Stimulated activated CD8-positive, alpha-beta memory T cell treated with anti-CD3 and anti-CD28 coated beads, Interleukin-7, amount 100 ng/mL, for 1 hour (primary cell): ENCODE measurements at places on chromosomes 6 and 20.
A peak's percentile ranks its signal among the peaks of the same experiment; 100 is the strongest.

GRCh38 chr6:49264909-49265308 lies 198.1 kb downstream of the MMUT start:
- no peak for DNase-seq

- DNase-seq, result no peak
These were observed 93.2 kb upstream of the AKIRIN2 start for GRCh38 chr6:87794922-87795885.

GRCh38 chr20:39935901-39936300 lies 753.1 kb downstream of the MAFB start:
- DNase-seq, result no peak

GRCh38 chr6:43604174-43604573 lies 24.9 kb downstream of the GTPBP2 start:
- DNase-seq, result no peak

DNA sequence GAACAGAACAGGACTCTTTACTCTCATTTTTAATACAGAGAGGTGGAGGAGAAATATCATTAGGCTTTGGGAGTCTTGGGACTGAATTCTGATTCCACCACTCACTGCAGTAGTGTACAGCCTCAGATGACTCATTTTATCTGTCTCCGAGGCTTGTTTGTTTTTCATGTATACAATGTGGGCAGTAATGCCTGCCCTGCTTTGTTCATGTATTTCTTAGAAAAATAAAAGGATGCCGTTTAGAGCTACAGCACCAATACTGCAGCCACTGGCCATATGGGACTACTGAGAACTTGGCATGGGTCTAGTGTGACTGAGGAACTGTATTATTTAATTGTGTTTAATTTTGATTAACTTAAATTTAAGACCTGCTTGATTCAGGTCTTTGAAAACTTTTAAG lies 41.2 kb upstream of the JAG1 start:
- DNase-seq, result no peak

DNA sequence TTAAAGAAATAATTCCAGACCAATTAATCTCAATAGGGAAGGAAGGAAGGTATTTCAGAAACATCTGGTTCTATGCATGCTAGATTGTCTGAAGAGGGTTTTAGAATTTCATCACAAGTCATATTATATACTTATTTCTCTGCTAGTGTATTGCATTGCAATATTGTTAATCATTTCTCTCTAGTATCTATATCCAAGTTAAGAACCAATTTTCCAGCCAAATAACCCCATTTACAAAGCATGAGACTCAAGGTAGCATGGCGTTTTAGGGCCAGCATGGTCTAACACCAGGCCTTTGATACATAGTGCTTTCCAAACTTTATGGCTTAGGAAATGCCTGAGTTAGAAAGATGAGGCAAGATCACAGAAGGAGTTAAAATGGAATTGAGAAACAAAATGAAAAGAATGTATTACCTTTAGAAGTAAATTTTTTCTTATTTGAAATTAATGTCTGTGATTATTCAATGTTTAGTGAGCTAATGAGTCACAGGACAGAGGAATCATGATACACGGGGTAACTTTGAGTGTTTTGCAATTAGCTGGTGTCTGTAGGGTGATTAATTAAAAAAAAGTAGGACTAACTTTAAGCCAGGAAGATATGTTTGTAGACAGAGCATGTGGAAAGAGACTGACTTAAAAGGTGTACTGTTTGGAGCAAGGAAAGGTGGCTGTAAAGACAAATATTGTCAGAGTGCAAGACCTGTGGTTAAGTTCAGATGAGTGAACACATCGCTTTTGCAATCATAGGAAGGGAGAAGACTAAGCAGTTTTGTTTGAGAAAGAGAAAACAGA lies 1006.2 kb upstream of the CITED2 start:
- DNase-seq, result no peak

DNA sequence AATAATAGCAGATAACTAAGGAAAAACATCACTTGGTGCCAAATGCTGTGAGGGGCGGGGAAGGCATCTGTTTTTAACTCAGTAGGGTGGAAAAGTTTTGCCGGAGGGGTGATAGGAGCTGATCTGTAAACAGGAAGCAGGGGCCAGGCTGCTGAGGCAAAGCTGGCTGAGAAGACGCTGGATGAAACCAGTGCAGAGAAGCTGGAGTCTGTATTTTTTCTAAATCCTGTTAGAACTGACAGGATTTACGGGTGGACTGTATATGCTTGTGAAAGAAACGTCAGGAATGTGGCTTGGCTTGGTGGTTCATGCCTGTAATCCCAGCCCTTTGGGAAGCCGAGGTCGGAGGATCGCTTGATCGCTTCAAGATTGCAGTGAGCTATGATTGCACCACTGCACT lies 5.6 kb downstream of the PCMTD2 start:
- DNase-seq, result no peak

DNA sequence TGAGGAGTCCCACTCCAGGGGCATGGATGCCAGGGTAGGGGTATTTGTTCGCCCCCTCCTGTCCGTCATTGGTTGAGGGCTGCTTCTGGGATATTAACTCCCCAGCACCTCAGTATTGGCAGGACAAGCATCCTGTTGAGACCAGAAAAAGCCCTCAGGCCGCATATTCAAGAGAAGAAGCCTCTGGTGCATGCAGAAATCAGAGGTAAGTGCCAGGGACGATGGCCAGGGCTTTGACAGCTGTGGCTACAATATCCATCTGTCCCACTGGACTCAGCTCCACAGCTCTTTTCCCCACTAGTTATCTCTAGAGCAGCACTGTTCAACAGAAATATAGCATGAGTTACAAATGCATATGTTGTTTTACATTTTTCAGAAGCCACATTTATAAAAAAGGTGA lies 651.3 kb downstream of the KIF16B start:
- no peak for DNase-seq

DNA sequence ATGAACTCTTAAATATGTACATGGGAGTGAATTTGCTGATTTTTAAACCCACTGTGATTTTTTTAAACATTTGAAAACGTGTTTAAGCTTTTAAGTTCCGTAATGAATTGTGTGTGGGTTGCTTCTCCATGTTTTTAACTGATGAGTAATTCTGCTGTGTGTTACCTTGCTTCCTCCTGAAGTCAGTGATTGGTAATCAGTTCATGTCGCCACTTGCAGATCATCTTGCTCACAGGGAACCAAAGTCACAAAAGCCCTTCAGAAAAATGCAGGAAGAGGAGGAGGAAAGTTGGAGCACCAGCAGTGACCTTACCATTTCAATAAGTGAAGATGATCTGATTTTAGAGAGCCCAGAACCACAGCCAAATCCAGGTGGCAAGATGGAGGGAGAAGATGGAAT lies 36.7 kb downstream of the KIZ start:
- DNase-seq, result no peak

DNA sequence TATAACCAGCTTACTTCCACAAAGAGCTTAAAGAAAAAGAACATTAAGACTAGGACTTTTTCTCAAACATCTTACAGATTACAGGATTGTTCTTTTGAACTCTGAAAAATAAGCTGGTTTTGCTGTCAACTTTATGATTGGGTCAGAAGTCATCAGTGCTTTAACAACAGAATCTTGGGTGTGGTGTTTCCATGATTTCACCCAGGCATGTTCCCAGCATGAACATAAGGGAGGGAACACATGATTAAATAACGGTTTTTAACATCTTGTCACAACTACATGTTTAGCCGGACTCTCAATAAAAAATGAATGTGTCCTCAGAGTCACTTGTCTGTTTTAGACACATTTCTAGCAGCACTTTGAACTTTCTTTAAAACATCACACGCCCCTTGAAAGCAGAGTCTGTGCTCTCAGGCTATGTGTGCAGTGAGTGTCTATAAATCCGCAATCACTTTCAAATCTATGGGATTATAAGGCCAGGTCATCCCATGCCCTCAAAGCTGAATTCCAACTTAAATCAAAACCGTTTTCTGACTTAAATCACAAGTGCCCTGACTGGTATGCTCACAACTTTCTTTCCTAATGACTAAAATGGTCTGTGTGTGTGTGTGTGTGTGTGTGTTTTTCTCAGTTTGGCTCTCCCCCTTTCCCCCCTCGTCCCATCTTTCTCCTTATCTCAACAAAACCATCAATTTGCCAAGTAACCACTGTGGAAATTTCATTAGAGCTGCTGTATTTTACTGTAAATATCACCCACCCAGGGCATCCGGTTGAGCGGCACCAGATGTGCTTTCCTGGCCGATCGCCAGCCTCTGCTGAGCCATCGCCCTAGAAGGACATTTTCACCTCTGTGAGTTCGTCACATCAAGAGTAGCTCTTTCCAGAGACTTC lies 216.8 kb upstream of the DTNBP1 start:
- DNase-seq, result peak; percentile 14

DNA sequence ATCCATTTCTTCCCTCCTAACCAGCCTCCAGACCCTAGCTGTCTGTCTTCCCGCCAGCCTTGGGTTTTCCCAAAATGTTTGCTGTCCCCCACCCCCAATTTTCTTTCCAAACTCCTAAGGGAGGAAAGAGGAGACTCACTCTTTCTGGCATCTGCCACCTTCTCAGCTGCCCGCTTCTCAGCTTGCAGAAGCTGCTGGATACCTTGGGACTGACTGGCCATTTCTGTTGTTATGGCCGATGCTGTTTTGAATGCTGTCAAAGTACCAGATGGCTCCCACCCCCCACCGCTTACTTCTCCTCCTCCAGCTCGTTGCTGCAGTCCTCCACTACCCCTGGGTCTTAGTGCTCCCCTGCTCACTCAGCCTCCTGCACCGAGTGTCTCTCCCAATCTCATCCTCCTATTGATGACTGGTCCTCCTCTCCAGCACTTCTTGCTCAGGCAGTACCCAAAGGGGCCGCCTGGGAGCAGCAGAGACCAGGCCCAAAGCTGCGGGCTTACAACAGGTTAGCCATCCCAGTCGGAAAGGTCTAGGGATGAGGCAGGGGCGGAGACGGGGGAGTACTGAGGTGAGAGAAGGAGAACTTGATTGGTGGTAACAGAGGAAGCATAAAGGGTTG lies at the start of gene ATP6V1G2:
Gene ATP6V1G2, minus strand, starts transcription at position 270 of the 619 bp plus-strand sequence. Its CDS starts 49 bp downstream, at position 221.
- DNase-seq, result peak; percentile 73

- DNase-seq, result no peak
These were observed 89.2 kb downstream of the ARID1B start for GRCh38 chr6:156866220-156867015.

- DNase-seq, result no peak
These were observed 130.8 kb upstream of the CHD6 start for GRCh38 chr20:41748756-41749582.

DNA sequence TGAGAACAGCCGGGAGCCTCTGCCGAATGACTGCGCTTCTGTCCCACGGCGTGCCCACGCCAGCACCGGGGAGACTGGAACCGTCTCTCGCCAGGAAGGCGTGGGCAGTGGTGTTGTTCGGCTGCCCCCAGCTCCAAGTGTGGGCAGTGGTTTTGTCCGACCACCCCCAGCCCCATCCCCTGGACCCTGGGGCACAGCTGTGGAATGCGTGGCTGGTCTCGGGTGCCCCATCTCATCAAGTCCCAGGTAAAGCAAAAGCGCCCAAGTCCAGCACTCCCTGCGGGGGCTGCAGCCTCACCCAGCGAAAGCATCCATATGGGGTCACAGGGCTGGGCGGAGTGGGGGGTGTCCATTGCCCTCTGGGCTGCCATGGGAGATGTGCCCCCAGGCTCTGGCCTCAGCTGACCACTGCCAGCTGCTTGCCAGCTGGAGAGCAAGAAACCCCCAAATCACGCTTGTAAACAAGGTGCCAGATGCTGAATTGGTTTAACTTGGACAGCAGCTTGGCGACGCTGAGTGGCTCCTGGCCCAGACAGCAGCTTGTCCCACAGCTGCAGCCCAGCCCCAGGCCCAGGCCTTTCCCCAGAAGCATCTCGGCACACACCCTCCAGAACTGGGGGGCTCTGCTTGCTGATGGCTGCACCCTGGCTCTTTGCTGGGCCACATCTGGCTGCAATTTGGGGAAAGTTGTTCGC lies 4.5 kb downstream of the CABLES2 start:
- no peak for DNase-seq

- DNase-seq, result no peak
These were observed 76.5 kb downstream of the CDKAL1 start for GRCh38 chr6:20610636-20611370.

- DNase-seq, result no peak
These were observed 2.3 kb downstream of the LINC00237 start for GRCh38 chr20:21103582-21104465.

DNA sequence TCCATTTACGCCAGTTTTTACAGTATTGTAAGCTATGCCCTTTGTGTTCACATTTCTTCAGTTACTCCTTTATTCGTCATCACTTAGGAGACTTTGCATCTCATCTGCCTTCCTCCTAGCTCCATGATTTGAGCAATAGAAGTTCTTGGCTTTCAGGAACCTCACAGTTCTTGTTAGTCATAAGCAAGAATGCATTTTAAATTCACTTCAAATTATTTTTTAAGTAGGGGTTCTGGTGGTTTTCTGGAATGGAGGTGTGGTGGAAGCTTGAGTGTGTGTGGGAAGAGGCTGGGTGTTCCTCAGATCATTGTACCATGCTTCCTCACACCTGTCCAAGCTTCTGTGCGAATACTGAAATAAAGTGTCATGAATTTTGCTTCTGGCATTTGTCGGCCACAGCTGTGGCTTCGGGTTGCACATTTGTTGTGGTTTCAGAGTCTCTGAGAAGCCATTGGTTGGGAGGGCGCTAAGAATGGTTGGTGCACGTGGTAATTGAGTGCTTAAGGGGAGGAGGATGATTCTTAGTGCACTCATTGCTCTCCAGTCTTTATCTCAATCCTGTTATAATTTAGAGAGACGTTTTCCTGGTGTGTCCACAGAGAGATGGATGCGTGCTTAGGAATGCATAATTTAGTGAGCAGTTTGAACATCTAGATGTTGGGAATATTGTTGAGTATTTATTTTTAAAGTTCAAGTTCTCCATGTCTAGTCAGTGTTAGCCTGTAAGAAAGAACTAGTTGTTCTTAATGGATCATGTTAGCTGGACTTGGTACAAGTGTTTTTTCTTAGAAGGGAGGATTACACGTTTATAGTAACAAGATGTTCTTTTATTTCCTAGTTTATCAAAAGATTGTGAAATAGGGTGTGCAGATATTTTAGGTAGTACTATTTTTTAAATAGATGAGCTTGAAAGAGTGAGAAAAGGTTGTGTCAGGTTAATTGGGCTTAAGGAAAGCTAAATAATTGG lies 31.9 kb downstream of the FOXO3 start:
- peak; percentile 32 for DNase-seq

GRCh38 chr6:142855893-142856623 lies 88.9 kb downstream of the HIVEP2 start:
- DNase-seq, result no peak

GRCh38 chr20:7935027-7935551 lies 5.2 kb downstream of the HAO1 start:
- DNase-seq, result no peak

DNA sequence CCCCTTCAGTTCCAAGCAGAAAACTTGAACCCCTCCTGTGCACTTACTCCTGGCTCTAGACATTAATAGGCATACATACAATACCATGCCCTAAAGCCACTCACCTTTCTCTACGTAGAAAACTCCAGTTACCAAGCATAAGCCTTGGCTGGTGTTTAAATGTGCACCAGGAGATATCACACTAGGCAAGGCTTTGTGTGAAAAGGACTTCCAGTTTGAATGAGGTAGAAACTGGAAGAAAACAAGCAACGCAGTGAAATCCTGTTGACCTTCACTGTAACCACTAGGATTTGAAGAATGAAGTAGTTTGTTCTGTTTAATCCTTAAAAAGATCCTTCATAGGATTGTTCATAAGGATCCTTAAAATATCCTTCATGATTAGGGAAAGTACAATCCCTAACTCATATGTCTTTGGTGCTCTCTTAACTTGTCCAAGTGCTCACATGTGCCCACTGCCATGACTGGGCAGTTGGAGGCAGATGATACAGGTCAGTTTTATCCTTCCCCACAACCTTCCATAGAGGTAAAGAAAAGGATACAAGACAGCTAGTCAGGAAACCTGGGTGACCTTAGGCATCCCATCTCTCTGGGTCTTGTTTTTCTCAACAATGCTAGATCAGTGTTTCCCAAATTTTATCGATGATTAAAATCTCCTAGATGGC lies 9.2 kb upstream of the SCGN start:
- no peak for DNase-seq
